ENCODE measurements at places on chromosomes 6 and 20.
A peak's percentile ranks its signal among the peaks of the same experiment; 100 is the strongest.

DNA sequence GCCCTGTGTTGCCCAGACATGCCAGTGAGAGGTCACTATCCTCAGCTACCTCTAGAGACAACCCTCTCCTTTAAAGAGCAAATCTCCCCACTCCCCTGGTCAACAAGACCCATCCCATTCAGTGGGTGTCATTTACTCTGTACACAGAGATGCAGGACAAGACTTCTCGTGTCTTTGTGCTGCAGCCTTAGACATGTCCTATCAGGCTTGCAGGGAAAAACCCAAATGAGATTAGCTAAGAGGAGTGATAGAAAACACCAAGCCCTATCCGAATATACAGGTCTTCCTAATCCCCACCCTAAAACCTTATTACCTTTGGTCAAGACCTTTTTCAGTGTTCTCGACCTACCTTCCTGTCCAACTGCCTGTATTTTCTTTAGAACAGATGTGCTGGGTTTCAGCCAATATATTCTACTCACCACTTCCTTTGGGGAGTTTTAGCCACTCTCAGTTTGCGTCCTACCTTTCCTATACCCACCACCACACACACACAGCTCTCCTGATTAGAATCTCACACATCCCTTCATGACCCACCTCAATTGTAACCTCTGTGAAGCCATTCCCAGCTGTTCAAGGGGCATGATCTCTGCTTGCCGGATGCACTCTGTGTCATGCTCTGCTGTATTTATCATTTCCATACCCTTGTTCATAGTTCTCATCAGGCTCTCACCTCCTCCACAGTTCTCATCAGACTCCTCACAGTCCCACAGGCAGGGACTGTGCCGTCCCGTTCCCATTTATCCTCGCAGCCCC is 39.7 kb downstream of the TRAM2 start:
- no peak for DNase-seq

DNA sequence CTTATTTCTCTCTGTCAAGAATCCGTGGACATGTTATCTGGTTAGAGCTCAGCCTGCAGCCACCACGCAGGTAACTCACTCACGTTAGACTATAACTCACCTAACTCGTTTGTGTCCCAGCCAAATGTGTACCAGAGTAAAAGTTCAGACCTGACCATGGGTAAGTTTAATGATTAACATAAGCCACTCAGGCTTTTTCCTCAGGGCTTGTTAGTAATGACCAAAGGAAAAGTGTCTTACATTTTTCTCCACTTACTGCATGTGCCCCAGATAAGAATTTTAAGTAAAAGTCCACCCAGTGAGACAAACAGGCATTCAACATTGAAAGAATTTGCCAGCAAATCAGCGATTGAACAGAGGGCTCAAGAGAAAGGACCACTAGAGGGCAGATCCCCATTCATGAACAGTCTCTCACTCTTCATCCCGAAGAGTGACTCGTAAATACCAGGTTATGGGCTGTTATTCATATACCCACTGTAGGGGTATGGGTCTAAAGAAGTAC is at the start of gene PKHD1:
Gene PKHD1 (minus strand): TSS at position 116 of the 502 bp plus-strand sequence. CDS start 2,680 bp downstream, outside the sequence.
- DNase-seq, result no peak

DNA sequence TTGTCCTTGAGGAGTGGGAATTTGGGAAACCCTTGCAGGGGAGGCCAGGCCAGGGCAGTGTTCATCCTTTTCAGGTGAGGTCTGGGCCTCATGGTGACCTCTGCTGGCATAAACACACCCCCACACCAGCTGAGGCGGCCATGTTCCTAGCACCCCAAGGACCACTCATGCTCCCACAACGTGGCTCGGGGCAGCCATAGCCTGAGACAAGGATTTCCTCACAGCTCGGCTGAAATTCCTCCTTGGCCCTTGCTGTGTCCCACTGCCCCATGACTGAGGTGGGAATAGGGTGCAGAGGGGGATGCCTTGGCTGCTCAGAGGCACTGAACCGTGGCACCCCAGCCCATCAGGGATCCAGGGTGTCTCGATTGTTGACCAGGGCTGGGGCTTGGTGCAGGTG is 27.3 kb upstream of the SPDEF start:
- DNase-seq, result no peak

DNA sequence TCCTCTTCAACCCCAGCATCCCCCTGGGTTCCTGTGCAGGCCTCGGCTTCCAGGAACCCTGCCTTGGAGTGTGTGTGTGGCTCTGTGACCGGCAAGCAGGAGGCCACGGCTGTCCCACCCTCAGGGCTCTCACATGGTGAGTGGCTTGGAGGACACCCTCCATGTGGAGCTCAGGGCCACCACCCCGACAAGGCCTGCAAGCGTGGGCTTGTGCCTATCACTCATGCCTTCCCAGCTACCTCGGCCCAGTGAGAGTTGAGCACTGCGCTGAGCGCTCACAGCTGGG is 76.7 kb downstream of the DACT2 start:
- DNase-seq, result no peak

- no peak for DNase-seq
Measured at GRCh38 chr6:63553900-63554299, 18.4 kb upstream of the LOC128125822 start.

DNA sequence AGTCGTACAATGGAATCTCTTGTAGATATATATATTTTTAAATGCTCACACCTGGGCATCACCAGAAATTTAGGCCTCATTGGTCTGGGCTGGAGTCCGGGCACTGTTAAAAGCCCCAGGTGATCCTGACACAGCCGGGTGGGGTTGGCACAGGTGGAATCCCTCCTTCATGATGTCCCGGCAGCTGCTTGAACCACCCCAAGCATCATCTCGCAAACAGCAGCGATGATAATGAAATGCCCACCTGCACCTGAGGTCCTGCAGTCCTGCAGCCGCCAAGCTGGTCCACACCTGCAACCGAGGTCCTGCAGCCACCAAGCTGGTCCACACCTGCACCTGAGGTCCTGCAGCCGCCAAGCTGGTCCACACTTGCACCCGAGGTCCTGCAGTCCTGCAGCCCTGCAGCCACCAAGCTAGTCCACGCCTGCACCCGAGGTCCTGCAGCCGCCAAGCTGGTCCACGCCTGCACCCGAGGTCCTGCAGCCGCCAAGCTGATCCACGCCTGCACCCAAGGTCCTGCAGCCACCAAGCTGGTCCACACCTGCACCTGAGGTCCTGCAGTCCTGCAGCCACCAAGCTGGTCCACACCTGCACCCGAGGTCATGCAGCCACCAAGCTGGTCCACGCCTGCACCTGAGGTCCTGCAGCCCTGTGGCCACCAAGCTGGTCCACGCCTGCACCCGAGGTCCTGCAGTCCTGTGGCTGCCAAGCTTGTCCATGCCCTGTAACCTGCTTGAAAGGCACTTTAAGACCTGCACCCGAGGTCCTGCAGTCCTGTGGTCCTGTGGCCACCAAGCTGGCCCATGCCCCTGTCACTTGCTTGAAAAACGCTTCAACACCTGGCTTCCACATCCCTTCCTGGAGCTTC is 261.2 kb downstream of the DLL1 start:
- no peak for DNase-seq

- no peak for DNase-seq
Measured at GRCh38 chr20:55782912-55783253, 222.4 kb downstream of the CBLN4 start.

DNA sequence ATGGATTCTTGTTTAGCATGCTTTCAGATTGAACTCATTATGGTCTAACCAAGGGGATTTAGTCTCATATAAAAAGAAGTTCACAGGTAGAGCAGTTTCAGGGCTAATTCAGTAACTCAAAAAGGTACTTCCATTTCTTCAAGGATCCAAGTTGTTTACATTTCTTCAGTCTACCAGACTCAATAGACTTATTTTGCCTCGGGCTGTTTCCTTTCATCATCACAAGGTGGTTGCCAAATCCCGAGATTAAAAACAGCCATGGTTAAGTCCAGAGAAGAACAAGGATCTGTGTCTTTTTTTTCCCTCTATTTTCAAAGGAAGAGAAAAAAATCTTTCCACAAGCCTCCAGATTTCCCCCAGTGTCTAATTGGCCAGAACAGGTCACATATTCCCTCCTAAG is 69.8 kb upstream of the SNX9 start:
- no peak for DNase-seq

DNA sequence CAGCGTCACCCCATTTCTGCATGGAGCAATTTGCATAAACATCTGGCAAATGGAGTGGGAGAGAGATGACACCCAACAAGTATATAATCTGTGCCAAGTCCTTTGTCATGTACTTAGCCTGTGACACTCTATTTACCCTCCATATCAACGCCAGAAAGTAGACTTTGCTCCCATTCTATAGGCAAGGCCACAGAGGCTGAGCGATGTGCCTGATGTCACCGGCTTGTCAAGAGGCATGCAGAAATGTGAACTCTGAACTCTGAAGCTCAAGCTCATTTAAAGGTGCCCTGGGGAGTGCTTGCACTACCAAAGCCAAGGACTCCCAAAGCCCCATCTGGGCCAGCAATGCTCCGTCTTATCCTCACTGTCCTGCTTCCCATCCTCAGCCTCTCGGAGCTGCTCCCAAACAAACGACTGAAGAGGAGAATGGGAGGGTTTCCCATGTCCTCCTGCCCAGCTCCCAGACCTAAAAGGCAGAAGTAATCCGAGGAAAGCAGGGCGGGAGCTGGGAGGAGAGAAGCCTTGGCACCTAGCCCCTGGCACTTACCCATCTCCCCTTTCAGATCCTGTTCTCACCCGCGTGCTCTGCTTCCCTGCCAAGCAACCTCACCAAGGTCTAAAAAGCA is 9.2 kb downstream of the CPNE5 start:
- peak; percentile 20 for DNase-seq

DNA sequence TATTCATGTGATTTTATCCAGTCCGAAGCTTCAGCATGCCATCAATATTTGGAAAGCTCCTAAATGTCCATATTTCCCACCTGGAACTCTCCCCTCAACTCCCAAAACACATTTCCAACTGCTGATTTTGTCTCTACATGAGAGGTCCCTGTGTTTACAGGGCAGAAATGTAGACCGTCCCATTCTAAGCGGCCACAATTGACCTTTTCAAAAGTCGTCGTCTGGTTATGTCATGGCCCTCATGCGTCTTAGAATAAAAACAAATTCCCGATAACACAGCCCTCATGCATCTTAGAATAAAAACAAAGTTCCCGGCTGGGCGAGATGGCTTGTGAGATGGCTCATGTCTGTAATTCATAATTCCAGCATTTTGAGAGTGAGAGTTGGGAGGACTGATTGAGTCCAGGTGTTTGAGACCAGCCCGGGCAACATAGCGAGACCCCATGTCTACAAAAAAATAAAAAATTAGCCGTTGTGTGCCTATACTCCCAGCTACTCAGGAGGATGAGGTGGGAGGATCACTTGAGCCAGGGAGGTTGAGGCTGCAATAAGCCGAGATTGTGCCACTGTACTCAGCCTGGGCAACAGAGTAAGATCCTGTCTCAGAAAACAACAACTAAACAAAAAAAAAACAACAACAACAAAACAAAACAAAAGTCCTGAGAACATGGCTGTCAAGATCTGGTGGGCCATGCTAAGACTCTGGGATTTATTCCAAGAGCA is 6.4 kb upstream of the ZNF217 start:
- no peak for DNase-seq

GRCh38 chr6:159953091-159953601 is 15.7 kb upstream of the IGF2R start:
- DNase-seq, result peak; percentile 14

GRCh38 chr6:44151348-44152108 is 7.1 kb upstream of the CAPN11 start:
- DNase-seq, result peak; percentile 31

DNA sequence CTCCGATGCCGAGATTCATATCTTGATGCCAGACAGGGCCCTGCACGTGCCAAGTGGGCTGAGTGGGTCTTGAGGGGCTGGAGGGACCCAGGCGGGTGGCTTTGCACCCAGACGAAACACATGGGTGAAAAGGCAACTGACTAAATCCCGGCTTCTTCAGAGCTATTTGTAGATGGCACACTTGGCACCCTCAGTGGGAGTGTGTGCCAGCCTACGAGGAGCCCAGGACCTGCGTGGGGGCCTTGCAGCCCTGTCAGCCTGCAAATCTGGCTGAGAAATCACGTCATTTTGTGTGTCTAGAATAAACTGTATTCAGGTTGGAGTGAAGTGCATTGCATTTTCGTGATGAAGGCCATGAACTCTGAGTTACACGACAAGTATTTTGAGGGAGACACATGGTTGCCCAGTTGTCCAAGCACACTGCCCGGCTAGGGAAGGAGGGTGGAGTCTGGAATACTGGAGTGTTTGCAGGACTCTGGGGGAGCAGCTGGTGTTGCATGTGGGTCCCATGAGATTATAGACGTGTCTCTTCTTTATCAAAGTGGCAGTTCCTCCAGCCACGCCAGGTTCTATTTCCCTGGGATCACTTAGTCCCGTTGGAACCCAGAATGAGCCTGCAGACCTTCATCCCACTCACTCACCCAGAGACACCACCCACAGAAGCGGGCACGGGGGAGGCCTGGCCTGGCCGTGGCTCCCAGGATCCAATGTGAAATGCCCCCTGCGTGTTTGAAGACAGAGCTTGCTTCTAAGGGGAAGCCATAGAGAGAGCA is 60.2 kb downstream of the DLL1 start:
- no peak for DNase-seq

DNA sequence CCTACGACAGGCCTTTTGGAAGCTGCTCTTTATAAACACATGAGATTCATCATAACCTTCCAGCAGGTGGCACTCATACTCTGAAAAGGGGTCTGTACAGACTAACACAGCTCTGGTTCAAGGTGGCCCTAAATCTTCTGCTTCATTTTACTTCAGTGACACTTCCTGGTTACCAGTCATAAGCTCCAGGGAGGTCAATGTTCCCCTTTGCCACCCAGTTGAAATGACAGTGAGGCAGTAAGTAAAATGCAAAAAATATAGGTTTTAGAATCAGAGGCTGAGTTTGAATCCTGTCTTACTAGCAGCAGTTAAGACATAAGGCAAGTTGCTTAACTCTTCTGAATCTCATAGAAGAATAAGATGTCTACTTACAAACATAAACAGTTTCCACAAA is 132.8 kb downstream of the CDK19 start:
- DNase-seq, result peak; percentile 89

DNA sequence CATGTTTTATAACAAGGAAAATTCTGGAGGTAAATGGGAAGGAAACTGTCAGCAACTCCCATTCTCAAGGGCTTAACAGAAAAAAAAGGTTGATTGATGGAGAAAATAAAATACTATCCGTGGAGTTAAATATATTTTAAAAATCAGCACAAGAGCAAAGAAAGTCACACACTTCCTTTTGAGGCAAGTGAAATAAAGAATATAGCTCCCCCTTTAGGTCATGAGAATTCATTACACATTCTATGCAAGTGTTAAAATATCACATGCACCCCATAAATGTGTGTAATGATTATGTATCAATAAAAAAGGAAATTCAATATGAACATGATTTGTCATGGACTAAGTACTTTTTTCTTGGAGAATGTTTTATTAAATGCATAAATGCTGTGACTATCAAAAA is 349.2 kb downstream of the TPBG start:
- DNase-seq, result no peak

DNA sequence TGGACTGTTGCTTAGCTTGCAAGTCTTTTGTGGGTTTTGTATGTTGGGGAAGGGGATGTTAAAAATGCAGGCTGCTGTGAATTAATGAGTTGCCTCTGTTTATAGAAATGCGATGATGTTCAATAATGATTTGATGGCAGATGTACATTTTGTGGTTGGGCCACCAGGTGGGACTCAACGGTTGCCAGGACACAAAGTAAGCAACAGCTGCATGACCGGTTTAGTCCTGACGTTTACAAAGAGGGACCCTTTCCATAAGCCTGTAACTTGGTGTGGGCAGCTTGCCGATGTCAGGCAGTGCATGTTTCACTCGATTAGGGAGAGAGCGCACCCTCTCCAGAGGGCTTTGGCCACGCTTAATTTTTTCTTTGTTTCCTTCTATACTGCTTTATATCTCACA is 1.3 kb downstream of the BTBD3 start:
- peak; percentile 48 for DNase-seq

Data from hippocampal formation (tissue), 2 donors.